GM13976 (cell line): ENCODE measurements at places on chromosomes 6 and 20.

GRCh38 chr20:35215066-35215956, 11.2 kb upstream of the MMP24 start:
- no peak for DNase-seq

GRCh38 chr6:4939241-4939640, 64.6 kb downstream of the RPP40 start:
- no peak for DNase-seq

- no peak for DNase-seq
These were observed 17.5 kb downstream of the CPNE5 start for GRCh38 chr6:36821581-36822335.

GRCh38 chr6:119978274-119978889, 628.8 kb upstream of the MAN1A1 start:
- peak; percentile 13 for DNase-seq

DNA sequence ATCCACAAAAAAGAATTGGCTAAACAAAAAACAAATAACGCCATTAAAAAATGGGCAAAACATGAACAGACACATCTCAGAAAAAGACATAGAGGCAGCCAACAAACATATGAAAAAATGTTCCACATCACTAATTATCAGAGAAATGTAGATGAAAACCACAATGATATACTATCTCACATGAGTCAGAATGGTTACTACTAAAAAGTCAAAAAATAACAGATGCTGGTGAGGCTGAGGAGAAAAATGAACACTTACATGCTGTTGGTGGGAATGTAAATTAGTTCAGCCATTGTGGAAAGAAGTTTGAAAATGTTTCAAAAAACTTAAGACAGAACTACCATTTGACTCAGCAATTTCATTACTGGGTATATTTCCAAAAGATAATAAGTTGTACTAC, 430.1 kb upstream of the JAG1 start:
- no peak for DNase-seq

DNA sequence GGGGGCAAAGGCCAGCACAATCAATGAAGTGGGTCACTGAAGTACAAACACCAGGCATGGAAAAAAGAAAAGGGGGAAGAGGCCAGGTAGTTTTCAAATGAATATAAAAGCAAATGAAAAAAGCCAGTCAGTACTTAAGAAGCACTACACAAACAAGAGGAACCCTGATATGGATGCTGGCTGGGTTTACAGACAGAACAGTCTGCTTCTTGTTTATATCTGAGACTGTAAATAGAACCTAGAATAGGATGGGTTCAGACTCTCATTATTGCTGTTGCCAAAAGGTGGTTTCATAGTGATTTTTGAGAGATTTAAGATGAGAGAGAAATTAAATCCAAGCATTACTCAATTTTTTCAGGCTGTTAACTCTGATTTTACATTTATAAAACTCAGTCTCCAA, 24.1 kb downstream of the USP45 start:
- no peak for DNase-seq

GRCh38 chr6:31399589-31400466, 3.6 kb upstream of the MICA start:
- peak; percentile 75 for DNase-seq
